ENCODE measurements at places on chromosomes 13 and 19. TPM values are rescaled to one million over a fixed set of nuclear protein-coding genes. Genes with fewer than 3 reads are reported as not detected.

DNA sequence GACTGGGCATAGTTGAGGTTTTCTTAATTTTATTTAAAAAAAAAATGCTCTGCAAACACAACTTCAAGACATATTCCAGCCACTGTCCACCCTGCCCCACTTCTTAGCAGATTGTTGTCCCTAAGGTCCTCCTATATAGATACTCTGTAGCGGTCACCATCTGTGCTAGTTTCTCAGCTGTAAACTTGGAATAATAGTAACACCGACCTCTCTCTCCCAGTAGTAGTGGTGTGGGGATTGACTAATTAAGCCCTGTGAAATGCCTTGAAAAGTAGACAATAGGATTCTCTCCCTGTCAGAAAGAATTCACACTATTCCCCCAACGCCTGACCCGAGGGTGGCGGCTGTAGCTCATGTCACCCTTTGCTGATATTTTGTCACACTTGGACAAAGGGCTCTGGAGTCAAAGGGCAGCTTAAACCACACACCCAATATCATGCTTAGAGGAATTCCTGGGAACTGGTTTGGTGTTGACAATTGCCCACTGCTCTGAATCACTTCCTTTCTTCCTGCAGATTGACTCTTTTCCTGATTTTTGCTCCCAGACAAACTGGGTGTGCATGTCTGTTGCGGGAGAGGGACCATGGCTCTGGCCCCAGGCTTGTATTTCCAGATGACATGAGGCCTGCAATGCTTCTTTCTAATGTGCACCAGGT, 9.2 kb upstream of the SERP2 start:
- DNase-seq: no peak

DNA sequence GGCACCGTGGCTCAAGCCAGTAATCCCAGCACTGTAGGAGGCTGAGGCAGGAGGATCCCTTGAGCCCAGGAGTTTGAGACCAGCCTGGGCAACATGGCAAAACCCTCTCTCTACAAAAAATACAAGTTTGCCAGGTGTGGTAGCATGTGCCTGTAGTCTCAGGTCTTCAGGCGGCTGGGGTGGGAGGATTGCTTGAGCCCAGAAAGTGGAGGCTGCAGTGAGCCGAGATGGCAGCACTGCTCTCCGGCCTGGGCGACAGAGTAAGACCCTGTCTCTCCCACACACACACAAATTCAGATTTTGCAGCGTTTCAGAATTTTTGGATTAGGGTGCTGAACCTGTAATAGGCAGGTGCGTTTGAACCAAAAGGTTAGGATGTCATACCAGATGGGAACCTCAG, 2.2 kb downstream of the RPS11 start:
- no peak for DNase-seq

GRCh38 chr13:112603641-112604225, 15.8 kb upstream of the TUBGCP3 start:
- no peak for DNase-seq

DNA sequence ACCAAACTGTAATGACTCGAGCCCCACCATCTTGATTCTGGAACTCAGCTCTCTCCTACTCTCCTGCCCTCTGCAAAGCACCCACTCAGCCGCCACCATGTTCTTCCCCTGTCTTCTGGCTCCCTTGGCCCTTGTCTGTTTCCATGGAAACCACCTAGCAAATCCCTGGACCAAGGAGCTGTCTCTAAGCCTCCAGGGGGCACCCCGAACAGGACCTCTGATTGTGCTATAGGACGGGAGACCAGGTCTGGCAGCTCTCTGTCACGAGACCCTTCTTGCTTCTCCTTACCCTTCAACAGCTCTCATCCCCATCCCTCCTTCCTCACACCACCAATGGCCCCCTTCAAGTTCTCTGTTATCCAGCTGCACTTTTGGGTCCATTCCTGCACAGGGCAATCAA, 277.7 kb upstream of the ZNF507 start:
- no peak for DNase-seq

DNA sequence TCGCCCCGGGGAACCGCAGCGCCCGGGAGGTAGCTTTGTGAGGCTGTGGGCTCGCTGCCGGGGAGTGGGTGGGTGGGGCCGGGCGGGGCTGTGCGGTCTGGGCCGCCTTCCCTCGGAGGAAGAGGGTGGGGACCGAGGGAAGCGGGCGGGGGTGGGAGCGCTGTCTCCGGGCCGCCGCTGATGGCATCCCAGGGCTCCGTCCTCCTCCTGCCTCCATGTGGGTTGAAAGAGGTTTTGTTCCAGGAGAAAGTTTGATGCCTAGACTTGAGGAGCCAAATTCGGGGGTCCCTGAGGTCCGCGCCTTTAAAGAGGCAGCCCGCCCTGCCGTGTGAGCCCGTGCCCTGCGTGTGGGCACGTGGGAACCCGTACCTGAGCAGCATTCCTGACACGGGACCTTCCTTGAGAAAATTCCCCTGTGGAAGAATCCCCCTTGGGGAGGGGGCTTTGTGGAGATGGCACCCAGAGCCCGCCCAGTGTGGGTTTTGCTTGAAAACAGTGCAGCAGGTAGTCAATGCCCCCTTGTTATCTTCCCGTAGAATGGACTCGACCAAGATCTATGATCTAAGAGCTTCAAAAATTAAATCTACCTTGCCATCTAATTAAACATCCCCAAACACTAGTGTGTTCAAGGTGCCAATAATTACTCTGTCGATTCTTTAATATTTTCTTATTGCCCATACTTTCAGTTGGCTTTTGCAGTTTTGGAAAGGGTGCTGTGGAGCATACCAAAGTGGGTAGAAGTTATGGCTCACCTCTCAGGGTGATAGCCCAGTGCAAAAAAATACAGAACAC, 107.8 kb downstream of the RXFP2 start:
- no peak for DNase-seq

- peak; percentile 43 for DNase-seq
Measured at GRCh38 chr13:39148513-39148961, 110.3 kb downstream of the NHLRC3 start.

DNA sequence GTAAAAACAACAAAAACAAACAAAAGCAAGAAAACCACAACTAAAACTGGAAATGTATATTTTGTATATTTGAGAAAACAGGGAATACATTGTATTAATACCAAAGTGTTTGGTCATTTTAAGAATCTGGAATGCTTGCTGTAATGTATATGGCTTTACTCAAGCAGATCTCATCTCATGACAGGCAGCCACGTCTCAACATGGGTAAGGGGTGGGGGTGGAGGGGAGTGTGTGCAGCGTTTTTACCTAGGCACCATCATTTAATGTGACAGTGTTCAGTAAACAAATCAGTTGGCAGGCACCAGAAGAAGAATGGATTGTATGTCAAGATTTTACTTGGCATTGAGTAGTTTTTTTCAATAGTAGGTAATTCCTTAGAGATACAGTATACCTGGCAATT, 17.1 kb downstream of the KLF5 start:
- no peak for DNase-seq

- no peak for DNase-seq
Measured at GRCh38 chr13:78700121-78700910, 41.4 kb upstream of the OBI1 start.

PSG11 gene
- not detected for total RNA-seq

LYPD5 gene
- total RNA-seq: 0.39 TPM

NLRP7 gene
- total RNA-seq: not detected

RFX1 gene
- total RNA-seq: 4.8 TPM
